ENCODE measurements at places on chromosomes 5 and 9. TPM values are rescaled to one million over a fixed set of nuclear protein-coding genes. Genes with fewer than 3 reads are reported as not detected.

Gene TPPP
- total RNA-seq: 0.35 TPM

Gene HMGCS1
- 57.5 TPM for total RNA-seq

Gene SAPCD2
- 0.34 TPM for total RNA-seq

Gene SPATA31A7
- not detected for total RNA-seq

Gene SAXO1
- total RNA-seq: not detected

Gene GPR107
- 24.3 TPM for total RNA-seq

Gene PTGR1
- 75.2 TPM for total RNA-seq

Gene N4BP3
- under 0.01 TPM for total RNA-seq

Gene RMRP
- total RNA-seq: 12,356 TPM

Gene LECT2
- total RNA-seq: not detected

Gene TUBB4B
- 248 TPM for total RNA-seq

Gene PCDHGA1
- 0.85 TPM for total RNA-seq

Gene NR4A3
- 0.26 TPM for total RNA-seq

Gene KCNMB1
- total RNA-seq: not detected

All from pericardium fibroblast (primary cell).